ENCODE measurements at places on chromosomes 3 and 15.

DNA sequence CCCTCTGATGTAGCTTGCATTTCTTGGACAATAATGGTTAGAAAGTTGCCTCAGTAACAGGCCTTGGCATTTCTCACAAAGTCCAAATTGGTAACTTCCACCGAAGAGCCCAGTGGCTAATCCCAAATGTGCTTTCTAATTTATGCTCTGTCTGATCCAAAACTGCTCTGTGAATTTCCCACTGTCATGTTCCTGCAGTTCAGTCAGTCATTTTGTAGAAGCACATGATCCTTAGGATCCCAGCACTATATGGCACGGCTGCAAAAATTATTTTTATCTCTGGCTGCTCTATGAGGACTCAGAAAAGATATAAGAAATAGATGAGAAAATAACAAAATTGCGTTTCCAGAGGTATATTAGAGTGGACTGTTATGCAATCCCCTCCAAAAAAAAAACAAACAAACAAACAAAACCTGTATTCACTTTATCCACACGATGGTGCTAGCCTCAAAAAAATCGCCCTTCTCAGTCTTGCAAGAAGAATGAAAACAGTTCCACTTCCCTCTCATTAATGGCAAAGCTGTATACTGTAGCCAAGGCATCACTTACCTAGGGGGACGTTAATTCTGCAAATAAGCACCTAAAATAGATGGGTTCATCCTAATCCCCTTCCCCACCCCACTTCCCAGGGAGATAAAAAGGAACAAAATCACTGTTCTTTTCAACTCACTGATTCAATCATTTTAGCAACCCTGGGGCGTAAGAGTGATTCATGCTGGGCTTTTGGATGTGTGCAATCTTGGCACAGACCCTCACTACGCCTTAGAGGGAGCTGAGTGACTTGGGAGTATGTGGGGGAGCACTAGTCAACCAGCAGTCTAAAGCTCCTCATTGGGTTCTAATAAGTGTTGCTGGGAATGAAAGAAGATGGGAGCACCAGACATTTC, 61.3 kb downstream of the TMCO5A start:
- DNase-seq: no peak

- DNase-seq: no peak
Measured at GRCh38 chr3:178405531-178405930, 130.7 kb upstream of the KCNMB2 start.

GRCh38 chr3:170914690-170915089, 6.3 kb upstream of the EIF5A2 start:
- no peak for DNase-seq

- no peak for DNase-seq
Measured at GRCh38 chr15:43314171-43314570, 16.2 kb downstream of the LCMT2 start.

- DNase-seq: no peak
Measured at GRCh38 chr15:75002398-75002797, 7.0 kb downstream of the SCAMP5 start.

- no peak for DNase-seq
Measured at GRCh38 chr15:56765251-56765650, 31.9 kb upstream of the ZNF280D start.

GRCh38 chr15:101167753-101168462, 83.9 kb downstream of the CHSY1 start:
- DNase-seq: peak; percentile 73

- no peak for DNase-seq
Measured at GRCh38 chr15:77538793-77539497, 93.8 kb downstream of the LINGO1 start.

GRCh38 chr15:25186906-25187645, 232.3 kb downstream of the SNRPN start:
- DNase-seq: no peak

All from stimulated activated CD4-positive, alpha-beta T cell treated with anti-CD3 and anti-CD28 coated beads, TNF-alpha, amount 100 ng/mL, for 24 hours (primary cell).